Stimulated activated CD8-positive, alpha-beta memory T cell treated with anti-CD3 and anti-CD28 coated beads, Interleukin-7, amount 100 ng/mL, for 4 hours (primary cell): ENCODE measurements at places on chromosomes 5 and 9.

- no peak for DNase-seq
Measured at GRCh38 chr5:39569857-39570256, 145.1 kb upstream of the DAB2 start.

GRCh38 chr9:83538172-83538889 lies at the start of gene FRMD3:
TSS of gene FRMD3 (minus strand) at chr9:83538401. CDS start at chr9:83538231, 170 bp downstream.
- no peak for DNase-seq

DNA sequence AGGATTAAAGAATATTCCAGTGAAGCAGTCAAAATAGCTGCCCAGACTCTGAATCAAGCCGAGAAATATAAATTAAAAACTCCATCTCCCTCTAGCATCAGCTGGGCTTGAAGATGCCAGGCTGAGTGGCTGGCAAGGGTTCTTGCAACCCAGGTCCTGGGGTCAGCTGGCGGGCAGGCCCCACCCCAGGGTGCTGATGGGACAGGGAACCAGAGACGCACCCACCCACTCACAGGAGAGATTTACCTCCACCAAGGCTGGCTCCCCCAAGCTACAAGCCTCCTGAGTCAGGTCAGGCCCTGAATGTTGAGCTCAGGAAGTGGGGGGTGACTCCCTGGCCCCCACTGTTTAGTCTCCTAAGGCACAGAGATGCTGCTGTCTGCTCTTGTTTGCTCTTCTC lies 83.9 kb upstream of the HSPA9 start:
- DNase-seq = no peak

DNA sequence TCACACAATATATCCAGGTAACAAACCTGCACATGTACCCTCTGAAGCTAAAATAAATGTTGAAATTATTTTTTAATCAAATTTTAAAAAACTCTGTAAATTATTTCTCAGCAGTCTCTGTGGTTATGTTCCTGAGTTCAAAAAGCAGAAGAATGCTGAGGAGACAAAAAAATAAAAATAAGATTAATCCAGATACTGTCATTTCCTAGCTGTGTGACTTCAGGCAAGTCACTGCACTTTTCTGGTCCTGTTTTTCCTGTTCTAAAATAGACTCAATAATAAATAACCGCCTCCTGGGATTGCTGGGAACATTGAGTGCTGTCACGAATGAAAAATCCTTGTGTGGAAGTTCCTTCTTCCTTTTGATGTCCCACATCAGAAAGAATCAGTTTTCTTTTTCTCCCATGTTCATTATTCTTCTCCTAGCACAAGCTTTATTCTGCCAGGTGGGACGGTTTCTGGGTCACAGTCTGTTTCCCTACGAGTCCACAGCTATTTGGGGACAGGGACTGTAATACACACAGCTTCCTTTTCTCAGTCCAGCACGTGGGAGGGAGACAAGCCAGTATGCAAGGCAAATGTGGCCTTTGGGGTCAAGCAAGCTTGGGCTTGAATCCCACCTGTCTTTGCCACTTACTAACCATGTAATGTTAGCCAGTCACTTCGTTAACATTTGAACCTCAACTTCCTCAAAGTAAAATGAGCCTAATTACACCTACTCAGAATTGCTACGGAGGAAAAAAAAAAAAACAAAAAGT lies 156.9 kb downstream of the TRIM32 start:
- DNase-seq = no peak

DNA sequence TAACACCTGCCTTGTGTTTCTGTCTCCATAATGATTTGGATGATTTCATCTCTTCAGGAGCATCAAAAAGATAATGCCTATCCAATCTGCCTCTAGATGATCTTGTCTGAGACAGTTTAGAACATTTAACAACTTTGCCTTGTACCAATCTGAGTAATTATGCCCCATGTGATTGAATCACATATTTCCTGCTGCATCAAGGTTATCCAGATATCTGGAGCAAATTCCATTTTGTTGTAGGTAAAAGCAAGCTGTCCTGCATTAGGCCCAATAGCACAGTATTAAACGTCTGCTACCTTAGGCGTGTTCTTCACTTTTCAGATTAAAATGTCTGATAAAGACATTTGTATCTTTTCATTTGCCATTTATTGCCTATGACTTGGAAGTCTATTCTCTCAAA lies 54.1 kb upstream of the MARCHF11 start:
- DNase-seq = no peak

GRCh38 chr5:58365791-58366190 lies 94.1 kb downstream of the PLK2 start:
- no peak for DNase-seq

- DNase-seq = no peak
Measured at GRCh38 chr9:14302405-14302804, 11.5 kb downstream of the NFIB start.

DNA sequence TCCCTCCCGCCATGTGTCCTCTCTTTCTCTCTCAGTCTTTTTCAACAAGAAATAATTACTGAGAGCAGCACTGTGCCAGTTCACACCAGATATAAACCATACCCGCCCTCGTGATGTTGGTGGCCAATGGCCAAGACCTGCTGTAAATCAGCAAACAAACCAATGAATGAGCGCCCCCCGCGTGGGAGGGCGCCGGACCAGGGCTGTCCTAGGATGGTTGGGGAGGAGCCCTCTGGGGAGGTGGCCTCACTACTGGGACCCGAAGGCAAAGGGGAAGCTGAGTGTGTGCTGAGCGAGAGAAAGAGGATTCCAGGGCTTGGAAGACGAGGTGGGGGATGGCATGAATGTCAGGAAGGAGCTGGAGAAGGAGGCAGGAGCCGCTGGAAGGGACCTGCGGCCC lies 51.2 kb upstream of the BARHL1 start:
- DNase-seq = no peak

DNA sequence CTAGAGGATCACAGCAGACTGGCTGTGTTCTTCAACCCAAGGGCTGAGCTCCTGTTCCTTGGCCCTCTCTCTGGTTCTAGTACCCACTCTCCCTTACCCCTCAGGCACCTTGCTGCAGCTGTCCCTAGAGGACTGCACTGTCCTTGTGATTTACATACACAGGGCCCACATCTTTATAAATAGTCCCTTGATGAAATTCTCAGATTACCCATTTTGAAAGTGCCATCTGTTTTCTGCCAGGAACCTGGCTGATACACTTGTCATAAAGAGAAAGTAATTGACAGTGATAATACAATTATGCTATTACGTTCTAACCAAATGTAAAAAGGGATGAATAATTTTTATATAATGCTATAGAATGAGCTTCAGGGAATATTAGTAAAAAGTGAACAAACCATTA lies 16.5 kb upstream of the SPARC start:
- DNase-seq = no peak

- no peak for DNase-seq
Measured at GRCh38 chr5:93829346-93829745, 87.9 kb upstream of the POU5F2 start.

DNA sequence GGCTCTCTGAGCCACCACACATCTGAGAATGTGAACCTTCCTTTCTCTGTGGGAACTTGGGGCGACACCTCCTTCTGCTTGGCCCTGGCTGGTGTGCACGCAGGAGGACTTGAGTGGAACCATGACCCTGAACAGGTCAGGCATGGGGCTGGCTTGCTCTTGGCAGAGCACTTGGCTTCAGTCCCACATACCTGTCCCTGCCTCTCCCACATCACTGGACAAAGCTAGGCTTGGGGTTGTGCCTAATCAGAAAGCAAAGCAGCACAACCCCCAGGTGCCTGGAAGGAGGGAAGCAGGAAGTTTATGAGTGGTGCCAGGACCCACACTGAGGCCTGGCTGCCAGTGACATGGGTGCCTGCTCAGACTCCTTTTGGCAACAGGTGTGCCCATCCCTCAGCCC lies 13.2 kb downstream of the GADD45G start:
- no peak for DNase-seq

GRCh38 chr9:5628183-5628529 lies 751 bp upstream of the RIC1 start:
- DNase-seq = no peak

- peak; percentile 59 for DNase-seq
Measured at GRCh38 chr9:89999534-90000370, 394.9 kb downstream of the GADD45G start.

- no peak for DNase-seq
Measured at GRCh38 chr5:15718421-15719179, 218.6 kb downstream of the FBXL7 start.

DNA sequence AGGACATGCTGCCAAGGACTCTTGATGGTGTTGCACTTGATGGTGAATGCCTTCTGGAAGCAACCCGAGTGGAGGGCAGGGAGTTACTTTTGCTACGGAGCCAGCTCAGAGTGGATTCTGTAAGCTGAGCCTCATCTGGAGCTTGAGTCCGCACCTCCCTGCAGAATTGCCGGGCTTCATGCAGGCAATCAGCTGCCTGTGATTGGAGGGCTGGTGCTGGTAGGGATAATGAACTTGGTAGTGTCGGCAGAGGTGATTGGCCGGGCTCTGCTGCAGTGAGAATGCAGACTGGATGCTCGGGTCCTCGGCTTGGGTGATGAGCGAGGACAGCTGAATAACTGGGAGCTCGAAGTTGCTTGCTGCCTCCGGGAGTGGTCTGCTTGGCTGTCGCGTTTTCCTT lies 23.1 kb downstream of the SLC25A25 start:
- no peak for DNase-seq

GRCh38 chr9:105363837-105364236 lies 84.0 kb upstream of the FSD1L start:
- DNase-seq = no peak

DNA sequence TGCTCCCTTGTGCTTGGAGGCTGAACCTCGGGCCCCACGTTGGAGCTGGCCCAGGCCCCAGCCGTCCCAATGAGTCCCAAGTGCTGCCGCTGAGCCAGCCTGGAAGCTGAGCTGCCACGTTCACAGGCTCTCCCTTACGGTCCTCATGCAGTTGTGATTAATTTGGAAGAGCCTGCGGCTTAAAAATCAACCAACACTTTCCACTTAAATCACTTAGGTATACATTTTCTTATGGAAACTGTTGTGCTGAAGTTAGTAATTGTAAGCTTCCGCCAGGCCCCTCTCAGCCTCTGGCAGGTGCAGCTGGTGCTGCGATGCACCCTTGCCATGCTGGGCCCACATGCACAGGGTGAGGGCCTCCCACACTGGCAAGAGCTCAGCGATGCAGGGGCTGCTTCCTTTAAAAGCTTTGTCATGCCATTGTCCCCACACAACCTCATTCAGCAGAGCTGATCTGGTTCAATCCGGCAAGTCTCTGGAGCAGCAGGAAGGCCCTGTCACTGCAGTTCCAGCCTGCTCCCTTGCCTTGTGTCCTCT lies 61.0 kb downstream of the IPPK start:
- no peak for DNase-seq

- no peak for DNase-seq
Measured at GRCh38 chr5:30604648-30605262, 588.7 kb upstream of the CDH6 start.

DNA sequence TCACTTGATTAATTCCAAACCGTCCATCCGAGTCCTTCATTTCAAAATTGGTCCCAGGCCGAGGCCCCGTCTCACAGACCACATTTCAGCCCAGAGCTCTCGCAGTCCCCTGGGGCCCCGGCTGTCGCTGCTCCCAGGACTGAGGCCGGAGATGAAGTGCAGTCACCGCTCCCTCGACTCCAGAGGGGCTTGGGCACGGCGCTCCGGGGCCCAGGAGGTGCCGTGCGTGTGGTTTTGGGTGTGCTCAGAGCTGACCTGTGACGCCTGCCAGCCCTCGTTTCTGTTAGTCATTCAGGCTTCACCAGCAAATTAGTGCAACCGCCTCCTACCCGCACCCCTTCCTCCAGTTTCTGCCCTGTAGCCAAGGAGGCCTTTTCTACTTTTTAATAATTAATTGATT lies 48.7 kb upstream of the PHYKPL start:
- DNase-seq = no peak

GRCh38 chr9:35303567-35303966 lies 141.8 kb downstream of the UNC13B start:
- no peak for DNase-seq

DNA sequence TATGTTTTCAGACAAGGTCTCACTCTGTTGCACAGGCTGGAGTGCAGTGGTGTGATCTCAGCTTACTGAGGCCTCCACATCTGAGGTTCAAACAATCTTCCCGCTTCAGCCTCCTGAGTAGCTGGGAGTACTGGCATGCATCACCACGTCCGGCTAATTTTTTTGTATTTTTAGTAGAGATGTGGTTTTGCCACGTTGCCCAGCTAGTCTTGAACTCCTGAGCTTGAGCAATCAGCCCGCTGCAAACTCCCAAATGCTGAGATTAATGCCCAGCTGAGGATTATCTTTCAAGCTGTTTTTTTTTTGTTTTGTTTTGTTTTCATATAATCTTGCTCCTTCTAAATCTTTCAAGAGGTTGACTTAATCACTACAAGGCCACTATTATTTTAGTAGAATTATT lies 47.3 kb upstream of the SLC28A3 start:
- DNase-seq = no peak

GRCh38 chr9:117046666-117047327 lies 359.7 kb downstream of the TRIM32 start:
- no peak for DNase-seq

DNA sequence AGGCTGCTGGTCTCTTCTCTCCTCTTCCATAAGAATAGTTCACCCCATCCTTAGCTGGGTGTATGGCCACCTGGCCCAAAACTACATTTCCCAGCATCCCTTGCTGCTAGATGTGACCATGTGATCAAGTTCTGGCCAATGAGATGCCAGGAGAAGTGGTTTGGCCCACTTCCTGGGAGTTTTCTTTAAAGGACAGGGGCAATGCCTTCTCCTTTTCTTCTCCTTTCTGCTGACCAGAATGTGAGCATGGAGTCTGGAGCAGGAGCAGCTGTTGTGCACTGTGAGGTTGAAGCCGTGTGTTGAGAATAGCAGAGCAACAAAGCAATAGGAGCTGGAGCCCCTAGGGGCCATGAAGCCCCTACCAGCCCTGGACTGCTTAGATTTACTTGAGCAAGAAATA lies 36.8 kb downstream of the C9orf50 start:
- peak; percentile 32 for DNase-seq

DNA sequence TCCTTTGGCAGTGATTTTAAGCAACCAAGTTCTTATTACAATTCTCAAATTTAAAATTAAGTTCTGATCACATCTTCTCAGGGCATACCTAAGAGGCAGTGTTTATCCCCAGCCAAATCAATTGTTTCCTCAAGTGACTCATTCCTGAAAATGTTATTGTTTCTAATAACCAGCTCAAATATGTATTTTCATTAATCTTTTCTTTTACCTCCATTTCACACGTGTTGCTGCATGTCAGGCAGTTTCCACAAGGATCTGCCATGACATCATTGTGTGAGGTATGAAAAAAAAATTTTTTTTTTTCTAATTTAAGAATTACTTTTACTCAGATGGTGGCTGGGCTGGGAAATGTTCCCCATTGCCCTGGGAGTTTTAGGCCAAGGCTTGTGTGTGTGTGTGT lies 113.0 kb upstream of the NTRK2 start:
- no peak for DNase-seq

DNA sequence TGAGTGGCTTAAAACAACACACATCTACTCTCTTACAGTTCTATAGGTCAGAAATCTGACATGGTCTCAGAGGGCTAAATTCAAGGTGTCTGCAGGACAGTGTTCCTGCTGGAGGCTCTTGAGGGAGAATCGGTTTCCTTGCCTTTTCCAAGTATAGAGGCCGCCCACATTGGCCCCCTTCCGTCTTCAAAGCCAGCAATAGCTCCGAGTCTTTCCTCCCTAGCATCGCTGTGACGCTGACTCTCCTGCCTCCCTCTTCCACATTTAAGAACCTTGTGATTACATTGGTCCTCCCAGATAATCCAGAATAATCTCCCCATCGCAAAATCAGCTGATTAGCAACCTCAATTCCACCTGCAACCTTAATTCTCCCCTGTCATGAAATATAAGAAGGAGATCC lies 81.3 kb upstream of the IER5L start:
- DNase-seq = no peak

GRCh38 chr5:156402387-156402921 lies 75.5 kb downstream of the SGCD start:
- no peak for DNase-seq

- no peak for DNase-seq
Measured at GRCh38 chr9:106675780-106676179, 187.2 kb upstream of the ZNF462 start.
